Ovary (tissue), 10 donors: ENCODE measurements at places on chromosomes 4 and X. TPM values are rescaled to one million over a fixed set of nuclear protein-coding genes. Genes with fewer than 3 reads are reported as not detected.

TMEM150C gene
- 27.7 TPM for total RNA-seq

FRG2 gene
- total RNA-seq: not detected

IBSP gene
- not detected for total RNA-seq

RHOXF1 gene
- 1.4 TPM for total RNA-seq

WAS gene
- 0.95 TPM for total RNA-seq

CPZ gene
- 129 TPM for total RNA-seq

GRCh38 chrX:111262086-111262485 lies 8.2 kb downstream of the CAPN6 start:
- no peak for DNase-seq

DNA sequence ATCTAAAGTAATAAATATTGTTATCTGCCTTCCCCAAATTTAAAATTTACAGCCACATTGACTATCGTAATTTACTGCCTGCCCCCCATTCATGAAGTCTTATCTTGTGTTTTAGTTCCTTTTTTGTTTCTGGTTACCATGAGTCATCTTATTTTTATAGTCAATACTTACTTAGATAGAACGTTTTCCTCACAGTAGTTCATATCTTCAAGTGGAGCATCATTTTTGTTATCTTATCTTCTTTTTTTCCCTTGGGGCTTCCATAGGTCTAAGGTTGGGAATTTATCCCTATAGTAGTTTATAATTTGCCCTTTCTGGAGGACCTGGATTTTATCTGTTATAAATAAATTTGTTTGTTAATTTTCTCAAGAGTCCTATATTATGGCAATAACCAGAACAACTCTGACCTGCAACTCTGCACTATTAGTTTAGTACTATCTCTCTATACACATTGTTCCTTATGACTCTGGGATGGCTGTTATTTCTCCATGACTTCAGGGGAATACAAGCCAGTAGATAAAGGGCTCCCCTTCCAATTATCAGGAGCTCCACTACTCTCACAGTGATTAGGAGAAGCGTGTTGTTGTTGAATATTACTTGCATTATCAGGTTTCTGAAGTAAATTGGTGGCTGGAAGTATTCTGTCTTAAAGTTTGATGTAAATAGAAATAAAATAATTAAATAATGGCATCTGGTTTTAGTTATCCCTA lies 330.6 kb downstream of the GALNTL6 start:
- DNase-seq: no peak

DNA sequence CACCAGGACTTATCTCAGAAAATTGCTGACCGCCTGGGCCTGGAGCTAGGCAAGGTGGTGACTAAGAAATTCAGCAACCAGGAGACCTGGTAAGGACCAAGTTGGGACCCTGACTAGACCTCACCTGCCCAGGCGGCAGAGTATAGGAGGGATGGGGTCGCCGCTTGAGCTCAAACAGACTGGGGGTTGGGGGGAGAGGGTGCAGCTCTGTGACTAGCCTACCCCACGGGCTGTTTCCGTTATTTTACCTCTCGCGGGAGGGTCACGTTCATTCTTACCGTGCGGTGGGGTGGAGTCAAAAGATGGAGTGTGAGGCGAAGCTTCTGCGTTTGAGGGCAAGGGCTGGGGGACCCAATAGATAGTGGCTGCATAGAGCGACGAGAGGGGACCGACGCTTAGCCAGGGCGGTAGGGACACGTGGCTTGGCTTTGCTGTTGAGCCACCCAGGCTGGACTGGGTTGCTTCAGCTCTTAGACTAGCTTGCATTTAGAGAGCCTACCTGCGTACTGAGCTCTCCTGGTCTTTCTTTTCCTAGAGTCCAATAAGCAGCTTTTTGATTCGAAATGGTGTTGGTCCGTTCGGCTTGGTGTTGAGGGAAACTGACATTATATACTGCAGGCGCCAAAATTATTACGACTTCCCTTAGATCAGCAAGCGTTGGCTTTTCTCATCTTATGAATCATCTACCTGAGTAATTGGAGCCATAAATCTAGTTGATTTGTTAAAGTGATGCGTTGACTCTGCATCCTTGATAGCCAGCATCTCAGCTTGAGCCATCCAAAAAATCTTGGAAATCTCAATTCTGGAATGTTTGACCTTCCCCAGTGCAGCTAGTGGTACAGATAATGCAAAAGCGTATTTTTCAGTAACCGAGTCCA lies 591 bp downstream of the PRPS1 start:
- DNase-seq: peak; percentile 30

DNA sequence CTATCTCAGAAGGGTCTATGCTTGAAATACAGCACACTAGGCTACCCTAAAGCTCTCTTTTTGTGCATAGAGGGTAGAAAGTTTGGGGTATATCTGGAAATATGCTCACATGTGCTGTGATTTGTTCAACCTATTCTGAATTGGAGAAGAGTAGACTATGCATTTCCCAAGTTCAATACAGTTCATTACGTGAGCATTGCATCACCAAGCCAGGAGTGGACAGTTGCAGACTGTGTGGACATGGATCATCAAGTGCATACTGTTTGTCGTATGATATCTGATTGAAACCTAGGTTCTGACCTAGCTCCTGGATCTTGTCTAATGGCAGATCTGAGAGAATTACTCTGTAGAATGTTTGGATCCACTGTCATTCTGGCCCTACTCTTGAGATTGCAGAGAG lies 161.1 kb downstream of the FRAS1 start:
- DNase-seq: no peak

DNA sequence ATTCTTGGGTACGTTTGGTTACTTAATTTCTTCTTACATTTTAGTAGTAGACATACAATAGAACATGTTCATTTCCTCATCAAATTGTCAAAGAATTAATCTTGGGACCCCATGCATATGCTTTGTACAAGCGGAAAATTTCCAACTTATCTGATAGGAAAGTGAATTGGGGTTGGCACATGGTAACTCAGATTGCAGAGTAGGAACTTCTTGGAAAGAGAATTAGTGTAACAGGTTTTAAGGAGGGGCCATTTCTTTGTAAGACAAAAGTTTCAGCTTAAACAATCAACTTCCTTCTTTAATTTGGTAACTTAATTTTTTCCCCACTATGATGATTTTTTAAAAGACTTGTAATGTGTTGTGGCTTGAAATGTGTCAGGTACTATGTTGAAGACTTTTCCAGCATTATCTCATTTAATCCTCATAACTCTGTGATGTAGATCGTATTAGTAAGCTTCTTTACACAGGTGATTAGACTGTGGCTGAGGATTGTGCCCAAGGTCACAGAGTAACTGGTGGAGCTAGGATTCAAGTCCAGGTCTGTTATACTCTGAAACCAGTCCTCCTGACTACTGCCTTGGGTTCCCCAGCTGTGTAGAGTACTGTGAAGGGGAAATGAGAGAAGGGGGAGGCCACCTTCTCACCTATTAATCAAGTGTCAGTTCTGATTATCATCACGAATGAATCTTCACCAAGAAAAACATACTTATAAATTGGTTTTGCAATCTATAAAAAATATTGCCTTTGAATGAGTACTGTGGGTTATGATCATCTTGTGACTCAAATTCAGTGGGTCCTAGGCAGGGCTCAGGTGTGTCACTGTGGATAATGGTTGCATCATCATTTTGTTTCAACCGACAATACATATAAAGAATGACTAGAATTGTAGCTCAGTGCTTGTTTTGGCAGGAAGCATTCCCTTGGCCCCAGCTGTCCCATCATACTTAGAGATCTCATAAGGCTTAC lies 4.3 kb downstream of the GK start:
- DNase-seq: no peak

- DNase-seq: no peak
Measured at GRCh38 chrX:133630362-133630761, 215.1 kb upstream of the GPC4 start.

DNA sequence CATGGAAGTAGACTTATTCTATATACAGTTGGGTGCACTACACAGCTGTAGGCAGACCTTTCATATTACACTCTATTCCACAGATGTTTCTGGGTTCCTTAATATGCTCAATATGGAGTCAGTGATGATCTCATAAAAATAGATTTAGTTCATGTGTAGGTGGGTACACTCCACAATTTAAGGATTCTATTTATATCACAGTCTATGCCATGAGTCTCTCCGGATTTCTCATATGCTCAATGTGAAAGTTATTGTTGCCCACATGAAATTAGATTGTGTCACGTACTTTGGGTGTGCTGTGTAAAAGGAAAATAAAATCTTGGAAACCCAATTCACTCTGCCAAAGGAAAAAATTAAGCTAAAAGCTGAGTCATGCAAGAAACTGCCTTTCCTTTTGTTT lies 32.5 kb upstream of the TASL start:
- DNase-seq: no peak

DNA sequence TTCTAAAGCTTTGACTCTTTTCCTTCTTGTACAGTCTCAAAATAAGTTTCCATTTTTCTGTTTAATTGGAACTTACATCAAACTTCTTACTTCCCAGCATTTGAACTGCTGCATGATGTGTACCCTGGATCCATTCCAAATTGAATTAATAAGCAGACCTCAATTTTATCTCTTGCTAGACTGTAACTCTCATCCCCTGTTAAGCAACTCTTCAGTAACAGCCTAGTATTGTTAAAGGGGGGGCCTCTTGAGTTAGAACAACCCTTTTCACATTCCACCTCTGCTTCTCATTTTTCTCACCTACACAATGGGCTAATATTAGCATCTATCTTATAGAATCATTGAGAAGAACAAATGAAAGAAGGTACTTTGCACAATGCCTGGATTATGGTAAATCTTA lies 169.4 kb downstream of the IL1RAPL1 start:
- DNase-seq: no peak

GRCh38 chr4:39637586-39638353 lies 895 bp downstream of the SMIM14 start:
- DNase-seq: peak; percentile 63

GRCh38 chr4:61923179-61923578 lies 723.1 kb downstream of the ADGRL3 start:
- no peak for DNase-seq

DNA sequence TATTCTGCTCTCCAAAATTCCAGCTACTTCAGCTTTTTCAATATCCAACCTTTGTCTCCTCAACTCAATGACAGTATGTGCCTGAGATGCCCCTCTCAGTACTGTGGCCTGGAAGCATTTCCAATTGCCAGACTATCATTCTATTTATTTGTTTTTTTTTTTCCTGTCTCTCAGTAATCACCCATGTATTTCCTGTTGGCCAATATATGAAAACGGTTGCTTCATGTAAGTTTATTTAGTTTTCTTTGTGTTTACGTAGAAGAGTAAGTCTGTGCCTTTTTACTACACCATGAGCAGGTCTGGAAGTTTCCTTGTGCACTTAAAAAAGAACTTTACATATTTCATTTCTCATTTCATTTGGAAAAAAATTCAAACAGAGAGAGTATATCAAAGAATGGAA lies 537.5 kb upstream of the SPANXN1 start:
- no peak for DNase-seq

- DNase-seq: no peak
Measured at GRCh38 chrX:9153300-9153699, 119.4 kb upstream of the FAM9B start.

DNA sequence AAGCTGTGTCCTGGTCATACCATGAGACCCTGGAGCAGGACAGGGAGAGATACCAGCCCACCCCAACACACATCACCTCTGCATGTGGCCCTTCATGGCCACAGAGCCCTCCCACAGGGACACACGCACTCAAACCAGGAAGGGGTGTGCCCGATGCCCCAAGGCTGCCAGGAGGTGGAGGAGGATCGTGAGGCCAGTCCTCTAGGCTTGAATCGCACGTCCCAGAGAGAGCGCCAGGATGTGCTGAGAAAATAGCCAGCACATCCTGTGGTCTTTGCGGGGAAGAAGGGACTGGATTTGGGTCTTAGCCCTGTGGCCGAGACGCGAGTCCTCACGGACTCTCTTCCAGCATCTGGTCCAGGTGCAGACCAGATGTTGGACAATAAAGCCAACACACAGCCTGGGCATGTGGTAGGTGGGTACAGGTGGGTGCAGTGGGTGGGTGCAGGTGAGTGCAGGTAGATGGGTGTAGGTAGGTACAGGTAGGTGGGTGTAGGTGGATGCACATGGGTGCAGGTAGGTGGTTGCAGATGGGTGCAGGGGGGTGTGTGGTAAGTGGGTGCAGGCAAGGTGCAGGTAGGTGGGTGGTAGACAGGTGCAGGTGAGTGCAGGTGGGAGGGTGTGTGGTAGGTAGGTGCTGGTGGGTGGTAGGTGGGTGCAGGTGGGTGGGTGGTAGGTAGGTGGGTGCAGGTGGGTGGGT lies 94.3 kb upstream of the AFAP1 start:
- no peak for DNase-seq

GRCh38 chrX:103791228-103791627 lies 14.6 kb downstream of the PLP1 start:
- DNase-seq: no peak

DNA sequence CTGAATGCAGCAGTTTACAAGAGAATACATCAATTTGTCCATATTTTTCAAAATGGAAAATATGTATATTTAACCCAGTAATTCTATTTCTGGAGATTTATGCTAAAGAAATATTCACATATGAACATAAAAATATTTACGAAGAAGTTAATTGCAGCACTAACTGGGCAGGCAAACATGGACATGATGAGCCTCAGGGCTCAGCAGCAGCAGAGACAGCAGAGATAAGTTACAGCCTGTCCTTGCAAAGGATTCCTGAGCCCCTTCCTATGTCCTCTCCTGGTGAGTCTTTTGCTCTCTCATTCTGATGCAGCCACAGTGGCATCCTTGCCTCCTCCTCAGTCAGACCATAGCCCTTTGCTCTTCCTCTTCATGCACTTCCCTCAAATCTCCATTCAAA lies 680.6 kb upstream of the CPEB2 start:
- no peak for DNase-seq

- DNase-seq: no peak
Measured at GRCh38 chr4:181085557-181085956, 1157.6 kb upstream of the TENM3 start.

GRCh38 chr4:41377196-41377595 lies 120.5 kb downstream of the UCHL1 start:
- DNase-seq: no peak
